ENCODE measurements at places on chromosomes 3 and 15.

DNA sequence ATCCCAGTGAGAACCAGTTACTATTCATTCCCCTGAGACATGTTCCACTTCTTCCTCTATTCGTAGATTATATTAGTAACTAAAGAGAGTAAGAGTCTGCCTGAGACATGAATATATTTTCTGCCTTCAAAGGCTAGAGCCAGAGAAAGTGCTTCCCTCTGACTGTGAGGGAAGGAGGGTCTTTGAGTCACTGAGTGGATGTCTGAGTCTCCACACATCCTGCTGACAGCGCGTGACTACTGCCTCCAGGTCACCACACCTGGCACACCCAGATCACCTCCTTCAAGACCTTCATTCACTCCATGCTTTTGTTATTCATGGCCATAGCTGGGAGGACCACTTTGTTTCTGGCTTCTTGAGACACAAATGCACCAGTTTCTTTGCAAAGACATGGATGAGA, 135.6 kb downstream of the SOX2 start:
- no peak for DNase-seq

- DNase-seq, result no peak
Observed at GRCh38 chr3:104673981-104674380, 692.7 kb upstream of the ALCAM start.

DNA sequence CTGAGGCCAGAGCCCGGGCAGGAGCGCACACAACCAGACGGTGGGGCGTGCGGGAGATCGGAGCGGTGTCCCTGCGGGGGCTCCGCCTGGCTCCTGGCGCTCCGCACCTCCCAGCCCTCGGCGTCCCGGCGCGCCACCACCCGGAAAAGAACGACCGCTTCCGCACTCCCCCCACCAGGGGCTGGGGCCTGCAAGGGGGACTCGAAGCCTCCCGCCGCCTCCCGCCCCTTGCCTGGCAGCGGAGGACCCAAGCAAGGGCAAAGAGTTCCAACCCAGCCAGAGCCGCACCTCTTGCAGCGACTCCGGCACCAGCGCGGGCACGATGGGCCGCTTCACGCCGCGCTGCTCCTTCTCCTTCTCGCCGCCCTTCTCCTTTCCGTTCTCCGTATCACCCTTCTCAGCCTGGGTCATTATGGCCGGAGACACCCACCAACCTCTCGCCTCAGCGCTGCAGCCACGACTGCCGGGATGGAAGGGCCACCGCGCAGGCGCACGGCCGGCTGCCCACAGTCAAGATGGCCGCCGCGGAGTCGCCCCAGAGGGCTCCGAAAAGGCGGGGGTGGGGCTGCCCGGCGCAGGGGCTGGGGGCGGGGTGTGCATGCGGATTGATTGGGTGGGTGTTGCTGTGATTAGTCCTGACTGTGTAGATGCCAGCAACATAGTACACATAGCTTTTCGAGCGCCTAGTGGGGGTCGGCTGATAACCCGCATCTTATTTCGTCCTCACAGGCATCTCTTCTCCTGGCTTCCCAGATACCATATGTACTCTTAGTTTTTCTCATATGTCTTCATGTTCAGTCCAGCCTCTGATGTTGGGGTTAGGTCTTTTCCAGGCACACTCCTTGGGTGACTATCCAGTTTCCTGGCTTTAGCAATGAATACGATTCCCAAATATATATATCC, at the start of gene ACTR8:
Gene ACTR8 (minus strand): TSS at position 462 of the 903 bp plus-strand sequence. CDS start 51 bp downstream, at position 411.
- peak; percentile 77 for DNase-seq

GRCh38 chr3:64121750-64122311, 98.5 kb upstream of the PSMD6 start:
- DNase-seq, result no peak

DNA sequence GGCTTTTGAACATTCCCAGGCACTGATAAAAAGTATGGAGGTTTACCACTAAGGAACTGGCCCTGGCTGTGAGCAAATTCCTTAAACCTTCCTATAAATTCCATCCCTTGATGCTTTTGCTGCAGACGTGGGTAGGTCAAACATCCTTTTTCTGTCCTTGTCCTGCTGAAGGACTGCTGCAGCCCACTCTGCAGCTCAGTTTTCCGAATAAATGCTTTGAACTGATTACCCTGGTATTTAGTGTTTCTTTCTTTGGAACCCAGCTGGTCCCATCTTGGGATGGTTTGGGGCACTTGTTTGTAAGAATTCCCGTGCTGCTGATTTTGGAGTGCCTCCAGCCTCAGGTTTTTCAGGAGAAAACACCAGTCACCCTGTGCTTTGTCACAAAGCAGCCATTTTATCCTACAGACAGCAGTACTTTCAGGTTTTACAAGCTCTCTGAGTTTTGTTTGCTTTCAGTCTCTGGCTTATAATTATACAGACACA, 815.9 kb downstream of the VGLL3 start:
- DNase-seq, result no peak

DNA sequence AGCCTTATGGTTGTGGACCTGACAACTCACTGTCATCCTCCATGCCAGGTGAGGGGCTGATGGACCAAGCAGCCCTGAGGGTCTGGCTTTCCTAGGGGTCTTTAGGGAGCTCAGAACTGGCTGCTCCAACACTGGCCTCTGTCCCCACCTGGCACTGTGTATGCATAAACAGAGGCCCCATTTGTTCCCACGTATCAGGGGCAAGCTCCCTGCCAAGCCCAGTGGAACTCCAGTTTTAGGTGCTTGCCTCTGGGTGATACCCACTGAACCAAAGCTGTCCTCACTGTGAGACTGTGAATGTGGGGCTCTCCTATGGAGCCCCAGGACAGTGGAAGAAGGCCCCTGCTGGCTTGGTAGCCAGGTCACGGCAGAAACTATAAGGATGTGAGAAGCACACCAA, 26.7 kb upstream of the RHCG start:
- no peak for DNase-seq

DNA sequence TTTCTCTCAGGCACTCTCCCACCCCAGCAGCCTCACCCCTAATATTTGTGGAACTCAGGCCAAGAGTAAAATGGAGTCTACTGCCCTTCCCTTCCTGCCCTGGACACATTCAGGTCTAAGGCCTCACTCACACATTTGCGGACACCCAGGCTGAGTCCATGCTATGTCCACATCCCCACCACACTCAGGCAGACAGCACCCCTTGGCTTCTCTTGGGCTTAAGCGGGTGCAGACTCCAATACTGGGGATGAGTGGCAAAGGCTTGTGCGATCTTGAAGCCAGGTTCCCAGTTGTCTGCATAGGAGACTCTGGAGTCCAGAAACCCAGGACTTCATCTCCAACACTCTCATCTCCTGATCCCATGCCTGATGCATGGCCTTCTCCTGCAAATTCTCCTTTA, 17.5 kb upstream of the CFAP100 start:
- no peak for DNase-seq

- DNase-seq, result no peak
Observed at GRCh38 chr3:46298871-46299607, 54.9 kb upstream of the CCR2 start.

- DNase-seq, result no peak
Observed at GRCh38 chr3:128320551-128321340, 145.9 kb downstream of the DNAJB8 start.

DNA sequence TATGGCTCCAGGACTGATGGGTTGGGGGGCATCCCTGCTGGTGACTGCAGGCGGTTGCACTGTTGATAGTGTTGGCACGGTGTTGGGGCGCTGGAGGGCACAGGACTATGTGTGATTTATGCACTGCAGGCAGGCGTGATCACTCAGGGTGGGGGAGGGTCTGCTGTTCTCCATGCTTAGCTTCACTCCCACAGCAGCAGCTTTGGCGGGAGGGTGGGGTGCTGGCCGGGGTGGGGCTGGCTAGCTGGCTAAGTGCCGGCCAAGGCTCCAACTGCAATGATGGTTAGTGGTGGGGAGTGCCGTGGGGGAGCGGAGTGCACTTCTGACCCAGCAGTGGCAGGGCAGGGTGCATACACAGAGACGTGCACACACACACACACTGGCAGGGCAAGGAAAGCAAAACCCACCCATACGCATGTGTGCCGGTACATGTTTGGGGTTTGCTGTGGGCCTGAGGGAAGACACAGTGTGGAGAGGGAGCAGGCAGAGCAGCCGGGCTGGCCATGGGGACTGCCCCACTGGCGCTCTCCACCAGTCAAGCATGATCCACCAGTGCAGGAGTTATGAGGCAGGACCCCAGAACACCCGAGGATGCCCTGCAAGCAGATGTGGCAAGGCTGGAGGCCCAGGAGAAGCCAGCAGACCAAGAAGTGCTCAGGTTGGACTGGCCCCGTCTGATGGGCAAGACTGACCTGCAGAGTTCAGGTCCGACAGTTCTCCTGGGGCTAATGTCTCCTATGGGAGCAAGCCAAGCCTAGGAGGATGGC, 16.5 kb upstream of the FGF7 start:
- no peak for DNase-seq

- no peak for DNase-seq
Observed at GRCh38 chr3:28171962-28172361, 69.5 kb upstream of the CMC1 start.

DNA sequence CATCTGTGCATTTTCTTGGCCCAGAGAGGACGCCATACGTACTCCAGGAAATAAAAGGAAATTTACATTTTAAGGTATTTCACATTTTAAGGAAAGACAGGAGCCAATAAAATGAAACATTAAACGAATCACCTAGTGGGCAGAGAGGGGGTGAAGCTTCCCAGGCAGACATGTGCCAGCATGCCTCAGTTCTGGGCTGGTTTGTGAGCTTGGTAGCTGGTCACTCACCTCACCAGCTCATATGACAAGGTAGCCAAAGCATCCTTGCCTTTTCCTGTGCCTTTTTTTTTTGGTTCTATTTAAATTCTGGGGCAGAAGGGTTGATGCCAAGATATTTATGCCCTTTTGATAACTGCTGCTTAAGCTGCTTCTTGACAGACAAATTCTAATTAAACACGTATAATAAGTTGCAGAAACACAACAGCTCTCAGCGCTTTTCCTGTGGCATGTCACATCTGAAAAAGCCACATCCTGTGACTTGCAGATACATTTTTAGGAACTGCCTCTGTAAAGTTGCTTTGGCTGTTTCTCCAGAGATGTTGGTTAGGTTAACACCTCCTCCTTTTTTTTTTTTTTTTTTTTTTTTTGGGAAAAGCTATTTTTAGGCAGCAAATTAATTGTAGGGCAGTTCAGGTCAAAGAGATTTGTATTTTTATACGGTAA, 218.6 kb downstream of the PDCD6IP start:
- no peak for DNase-seq

DNA sequence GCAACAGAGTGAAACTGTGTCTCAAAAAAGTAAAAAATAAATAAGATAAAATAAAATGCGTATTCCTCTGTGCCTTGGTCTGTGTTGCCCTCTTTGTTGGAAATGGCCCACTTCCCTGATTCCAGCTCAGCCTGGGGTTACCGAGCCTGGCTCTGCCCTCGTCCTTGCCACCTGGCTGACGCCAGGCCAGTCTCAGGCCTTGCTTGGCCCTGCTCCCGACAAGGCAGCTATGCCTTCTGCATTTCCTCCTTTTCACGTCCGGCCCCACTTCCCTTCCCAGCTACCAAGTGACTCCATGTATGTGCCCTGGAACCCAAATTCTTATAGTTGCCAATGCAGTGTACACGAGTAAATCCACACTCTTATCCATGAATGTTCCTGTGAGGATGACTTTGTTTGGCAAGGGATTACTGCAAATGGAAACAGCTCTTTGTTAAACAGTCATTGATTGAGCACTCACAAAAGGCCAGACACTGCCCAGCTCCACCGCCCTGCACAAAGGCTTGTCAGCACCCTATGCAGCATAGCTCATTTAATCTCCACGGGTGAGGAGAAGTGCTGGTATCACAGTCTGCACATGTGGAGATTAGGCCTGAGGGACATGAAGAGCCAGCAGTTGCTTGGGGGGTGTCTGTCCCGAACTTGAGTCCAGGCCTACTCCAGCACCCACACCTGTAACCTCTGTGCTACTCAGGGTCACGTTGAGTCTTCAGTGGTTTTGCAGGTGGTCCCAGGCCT, 25.1 kb downstream of the SPSB4 start:
- no peak for DNase-seq

DNA sequence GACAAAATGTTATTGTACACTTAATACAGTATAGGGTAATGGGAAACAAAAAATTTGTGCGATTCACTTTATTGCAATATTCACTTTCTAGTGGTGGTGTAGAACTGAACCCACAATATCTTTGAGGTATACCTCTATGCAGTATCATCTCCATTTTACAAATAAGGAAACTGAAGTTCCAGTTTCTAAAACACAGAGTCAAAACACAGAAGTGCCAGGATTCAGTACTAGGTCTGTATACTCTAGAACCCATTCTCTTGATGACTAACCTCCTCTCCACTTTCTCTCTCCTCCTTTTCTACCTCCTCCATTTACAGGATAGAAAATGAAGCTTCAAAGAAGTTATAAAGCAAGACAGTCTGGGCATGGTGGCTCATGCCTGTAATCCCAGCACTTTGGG, 62.2 kb downstream of the MB21D2 start:
- no peak for DNase-seq

DNA sequence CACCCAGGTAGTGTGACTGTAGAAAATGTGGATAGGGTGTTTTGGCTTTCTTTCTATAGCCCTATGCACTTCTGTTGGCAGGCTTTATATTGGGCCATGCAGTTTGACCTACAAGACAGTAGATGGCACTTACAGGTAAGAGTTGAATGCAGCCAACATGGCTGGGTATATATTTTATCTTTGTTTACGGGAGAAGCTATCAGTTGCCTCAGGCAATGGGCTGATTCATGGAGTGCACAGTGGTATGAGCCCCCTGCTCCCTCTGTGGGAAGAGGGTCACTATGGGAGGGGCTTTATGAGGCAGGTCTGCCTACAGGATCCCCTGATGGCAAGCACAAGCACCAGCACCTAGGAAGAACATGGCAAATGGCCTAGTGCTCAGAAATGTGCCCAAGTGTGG, 301.2 kb upstream of the CDIN1 start:
- no peak for DNase-seq

DNA sequence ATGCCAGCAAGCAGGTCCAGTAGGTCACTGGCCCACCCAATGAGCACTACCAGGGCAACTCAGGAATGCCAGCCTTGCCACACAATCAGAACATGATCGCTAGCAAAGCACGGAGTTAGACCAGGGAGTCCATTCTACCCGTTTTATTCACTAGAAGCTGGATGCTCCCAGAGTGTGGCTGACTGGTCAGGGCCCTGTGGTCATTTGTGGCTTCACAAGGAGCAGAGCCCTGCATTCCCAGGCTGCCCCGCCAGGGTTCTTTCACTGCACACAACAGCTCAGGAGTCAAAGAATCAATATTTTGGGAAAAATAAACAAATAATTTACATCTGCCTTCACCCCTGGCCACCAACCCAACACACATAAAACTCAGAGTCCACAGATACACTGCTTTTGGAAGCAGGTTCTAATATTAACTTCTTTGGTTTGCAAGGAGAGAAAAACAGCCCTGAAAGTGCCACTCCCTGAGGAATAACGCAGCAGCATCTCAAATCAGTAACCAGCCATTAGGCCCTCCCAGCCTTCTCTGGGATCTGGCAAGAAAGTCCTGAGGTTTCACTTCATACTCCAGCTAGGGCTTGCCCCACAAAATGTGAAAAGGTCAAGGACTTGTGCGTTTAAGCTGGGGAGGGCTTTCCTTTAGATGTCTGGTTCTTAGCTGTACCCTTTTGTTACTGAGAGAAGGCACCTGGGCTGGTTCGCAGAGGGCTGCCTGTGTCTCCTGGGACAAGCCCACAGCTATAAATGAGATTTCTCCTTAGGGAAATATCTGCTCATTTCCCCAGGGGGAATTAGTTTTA, 16.0 kb downstream of the SIAH2 start:
- no peak for DNase-seq

GRCh38 chr15:31814082-31814481, 216.2 kb upstream of the CHRNA7 start:
- DNase-seq, result no peak

- DNase-seq, result no peak
Observed at GRCh38 chr3:147424581-147425387, 15.6 kb downstream of the ZIC1 start.

- no peak for DNase-seq
Observed at GRCh38 chr3:143001034-143001368, 369 bp upstream of the U2SURP start.

- DNase-seq, result no peak
Observed at GRCh38 chr15:29573197-29573838, 248.9 kb downstream of the TJP1 start.
